CD4-positive, CD25-positive, alpha-beta regulatory T cell (primary cell): ENCODE measurements at places on chromosomes 3 and 15. TPM values are rescaled to one million over a fixed set of nuclear protein-coding genes. Genes with fewer than 3 reads are reported as not detected.

Gene MYO5C
- total RNA-seq, result 4.1 TPM

Gene COX5A
- 91.8 TPM for total RNA-seq

Gene C3orf22
- not detected for total RNA-seq

Gene ROPN1
- not detected for total RNA-seq

Gene SPATA12
- not detected for total RNA-seq

Gene GRIP2
- not detected for total RNA-seq

Gene EXD1
- total RNA-seq, result not detected

- no peak overlapping the region for H3K4me3 ChIP-seq
- H3K27ac ChIP-seq, result no peak overlapping the region
- no peak for DNase-seq
- no peaks in the 10 kb centered on the region for H3K27me3 ChIP-seq
- H3K36me3 ChIP-seq, result no peaks in the 10 kb centered on the region
- H3K4me1 ChIP-seq, result no peaks in the 10 kb centered on the region
These were observed 47.9 kb downstream of the ST3GAL6 start for GRCh38 chr3:98811048-98811447.

- no peaks in the 10 kb centered on the region for H3K36me3 ChIP-seq
- no peaks in the 10 kb centered on the region for H3K4me1 ChIP-seq
- no peak for DNase-seq
- H3K4me3 ChIP-seq, result no peak overlapping the region
- no peak overlapping the region for H3K27ac ChIP-seq
These were observed 217.1 kb downstream of the GBE1 start for GRCh38 chr3:81544385-81544784.

DNA sequence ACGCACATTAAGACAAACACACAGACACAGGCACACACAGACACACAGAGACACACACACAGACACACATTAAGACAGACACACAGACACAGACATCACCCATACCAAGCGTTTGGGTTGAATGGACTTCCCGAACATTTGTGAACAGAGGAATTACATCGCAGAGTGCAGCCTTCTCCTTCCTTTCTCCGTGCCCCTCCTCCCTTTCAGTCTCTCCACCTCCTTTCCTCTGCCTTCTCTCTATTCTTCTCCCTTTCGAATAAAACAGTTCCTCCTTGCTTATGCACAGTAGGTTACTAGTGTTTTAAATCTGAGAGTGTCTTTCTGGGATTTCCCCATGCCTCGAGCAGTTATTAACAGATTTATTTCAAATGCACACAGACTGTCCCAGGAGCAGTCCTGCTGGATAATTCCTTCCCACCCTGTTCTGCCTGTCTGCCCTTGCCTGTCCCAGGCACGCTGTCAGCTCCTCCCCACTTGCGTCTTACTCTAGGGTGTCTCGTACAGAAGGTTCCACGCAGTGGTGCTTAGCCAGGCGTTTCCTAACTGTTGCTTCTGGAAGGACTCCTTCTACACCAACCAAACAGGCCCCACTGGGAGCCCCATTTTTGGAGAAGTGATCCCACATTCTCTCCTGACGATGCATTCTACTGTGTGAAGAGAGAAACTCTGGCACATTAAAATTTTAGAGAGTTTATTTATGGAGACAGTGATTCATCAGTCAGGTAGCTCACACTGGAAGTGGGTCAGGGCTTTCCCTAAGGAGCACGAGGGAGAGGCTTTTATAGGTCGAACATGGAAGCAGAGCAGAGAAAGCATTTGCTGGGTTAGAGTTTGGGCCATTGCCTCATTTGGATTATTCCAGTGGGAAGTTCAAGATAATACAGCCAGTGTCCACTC is 163.8 kb downstream of the SV2B start:
- no peak overlapping the region for H3K4me3 ChIP-seq
- H3K4me1 ChIP-seq, result no peaks in the 10 kb centered on the region
- DNase-seq, result no peak
- H3K27ac ChIP-seq, result no peak overlapping the region
- peaks cover 9% of the 10 kb centered on the region for H3K27me3 ChIP-seq

- H3K27me3 ChIP-seq, result peaks cover 14% of the 10 kb centered on the region
- no peak overlapping the region for H3K4me3 ChIP-seq
- DNase-seq, result no peak
- no peaks in the 10 kb centered on the region for H3K4me1 ChIP-seq
These were observed 64.6 kb upstream of the GALNT15 start for GRCh38 chr3:16109929-16110328.

DNA sequence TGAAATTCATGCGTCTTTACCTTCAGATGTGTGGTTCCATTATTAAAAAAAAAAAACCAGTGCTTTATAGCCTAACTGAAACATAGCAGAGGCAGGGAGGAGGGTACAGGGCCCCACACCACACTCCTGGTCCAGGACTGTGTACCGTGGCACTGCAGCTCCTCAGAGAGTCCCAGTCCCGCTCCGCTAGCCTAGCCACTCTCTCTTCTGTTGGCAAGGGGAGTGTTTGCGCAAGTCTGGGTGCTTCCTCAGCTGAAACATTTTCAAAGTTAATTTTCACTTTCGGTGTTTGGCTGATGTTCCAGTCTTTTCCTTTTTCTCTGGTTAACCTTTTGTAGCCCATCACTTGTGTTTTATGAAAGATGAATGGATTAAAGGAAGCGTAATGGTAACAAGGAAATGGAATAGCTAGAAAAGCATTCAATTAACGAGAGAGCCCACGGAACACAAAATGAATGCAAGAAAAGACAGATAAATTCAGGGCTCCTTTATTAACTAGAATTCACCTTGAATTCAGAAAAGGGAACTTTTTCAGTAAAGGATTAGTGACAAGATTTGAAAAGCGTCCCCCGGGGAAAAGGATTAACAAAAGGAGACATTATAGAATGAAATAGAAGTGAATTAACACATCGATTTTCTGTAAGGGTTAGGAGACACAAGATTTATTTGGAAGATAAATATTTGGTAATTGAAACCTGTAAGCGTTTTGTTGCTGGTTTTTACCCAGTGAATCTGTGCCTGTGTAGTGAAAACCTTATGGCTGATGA is 177.0 kb downstream of the CACNA2D3 start:
- no peak for DNase-seq
- no peaks in the 10 kb centered on the region for H3K4me1 ChIP-seq
- H3K27me3 ChIP-seq, result no peaks in the 10 kb centered on the region
- H3K36me3 ChIP-seq, result no peaks in the 10 kb centered on the region

- H3K36me3 ChIP-seq, result no peaks in the 10 kb centered on the region
- H3K27ac ChIP-seq, result no peak overlapping the region
- DNase-seq, result no peak
These were observed 346.8 kb upstream of the ZNF717 start for GRCh38 chr3:76132154-76132470.

DNA sequence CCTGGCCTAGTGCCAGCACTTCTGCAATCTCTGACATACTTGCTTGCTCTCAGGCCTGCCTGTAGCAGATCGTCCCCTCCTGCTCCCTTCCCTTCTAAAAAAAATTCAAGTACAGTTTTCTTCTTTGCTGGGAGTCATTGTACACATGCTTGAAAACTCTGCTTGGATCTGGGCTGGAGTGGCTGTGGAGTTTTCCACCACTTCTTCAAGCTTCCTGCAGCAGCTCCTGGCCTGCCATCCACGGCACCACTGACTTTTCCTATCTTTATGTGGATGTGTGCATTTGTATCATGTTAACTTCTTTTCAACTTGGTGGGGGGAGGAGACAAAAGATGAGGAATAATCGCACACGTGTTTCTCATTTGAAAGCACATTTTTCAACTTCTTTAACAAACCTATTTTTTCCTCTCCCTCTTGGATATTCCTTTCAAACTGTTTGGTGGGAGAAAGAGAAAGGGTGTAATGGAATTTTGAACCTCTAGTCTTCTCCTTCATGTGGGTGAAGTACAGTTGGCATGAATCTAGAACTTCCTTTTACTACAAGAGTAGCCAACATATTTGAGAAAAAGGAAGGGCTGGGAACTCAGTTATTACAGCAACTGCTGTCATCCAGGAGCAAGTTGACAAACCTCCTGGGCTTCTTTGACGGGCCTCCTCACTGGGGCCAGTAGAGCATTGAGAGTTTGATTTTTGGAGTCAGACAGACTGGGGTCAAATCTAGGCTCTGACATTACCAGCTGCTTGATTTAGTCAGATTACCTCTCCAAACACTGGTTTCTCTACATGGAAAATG is 61.2 kb upstream of the LRTM1 start:
- H3K4me3 ChIP-seq, result no peak overlapping the region
- no peak overlapping the region for H3K27ac ChIP-seq
- no peak for DNase-seq
- H3K36me3 ChIP-seq, result no peaks in the 10 kb centered on the region
- no peaks in the 10 kb centered on the region for H3K4me1 ChIP-seq
- no peaks in the 10 kb centered on the region for H3K27me3 ChIP-seq

GRCh38 chr15:39976291-39977274 is 42.7 kb downstream of the EIF2AK4 start:
- H3K27ac ChIP-seq, result no peak overlapping the region
- no peaks in the 10 kb centered on the region for H3K4me1 ChIP-seq
- H3K36me3 ChIP-seq, result peaks cover 8% of the 10 kb centered on the region
- no peaks in the 10 kb centered on the region for H3K27me3 ChIP-seq
- no peak overlapping the region for H3K4me3 ChIP-seq
- no peak for DNase-seq

DNA sequence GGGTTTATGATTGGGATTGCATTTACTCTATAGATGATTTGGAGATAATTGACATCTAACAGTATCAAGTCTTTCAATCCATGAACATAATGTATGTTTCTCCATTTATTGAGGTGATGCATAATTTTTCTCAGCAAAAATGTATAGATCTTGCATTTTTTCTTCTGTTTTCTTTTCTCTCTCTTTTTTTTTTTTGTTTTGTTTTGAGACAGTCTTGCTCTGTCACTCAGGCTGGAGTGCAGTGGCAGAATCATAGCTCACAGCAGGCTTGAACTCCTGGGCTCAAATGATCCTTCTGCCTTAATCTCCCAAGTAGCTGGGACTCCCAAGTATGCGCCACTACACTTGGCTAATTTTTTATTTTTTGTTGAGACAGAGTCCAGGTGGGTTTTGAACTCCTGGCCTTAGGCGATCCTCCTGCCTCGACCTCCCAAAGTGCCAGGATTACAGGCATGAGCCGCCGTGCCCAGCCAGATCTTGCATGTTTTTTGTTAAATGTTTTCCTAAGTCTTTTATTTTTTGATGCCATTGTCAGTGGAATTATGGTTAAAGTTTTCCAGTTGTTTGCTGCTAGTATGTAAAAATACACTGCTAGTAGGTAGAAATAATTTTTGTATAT is 3.1 kb downstream of the LMLN start:
- H3K4me1 ChIP-seq, result peaks cover 34% of the 10 kb centered on the region
- DNase-seq, result no peak
- H3K36me3 ChIP-seq, result no peaks in the 10 kb centered on the region
- H3K27ac ChIP-seq, result no peak overlapping the region
- H3K27me3 ChIP-seq, result no peaks in the 10 kb centered on the region

DNA sequence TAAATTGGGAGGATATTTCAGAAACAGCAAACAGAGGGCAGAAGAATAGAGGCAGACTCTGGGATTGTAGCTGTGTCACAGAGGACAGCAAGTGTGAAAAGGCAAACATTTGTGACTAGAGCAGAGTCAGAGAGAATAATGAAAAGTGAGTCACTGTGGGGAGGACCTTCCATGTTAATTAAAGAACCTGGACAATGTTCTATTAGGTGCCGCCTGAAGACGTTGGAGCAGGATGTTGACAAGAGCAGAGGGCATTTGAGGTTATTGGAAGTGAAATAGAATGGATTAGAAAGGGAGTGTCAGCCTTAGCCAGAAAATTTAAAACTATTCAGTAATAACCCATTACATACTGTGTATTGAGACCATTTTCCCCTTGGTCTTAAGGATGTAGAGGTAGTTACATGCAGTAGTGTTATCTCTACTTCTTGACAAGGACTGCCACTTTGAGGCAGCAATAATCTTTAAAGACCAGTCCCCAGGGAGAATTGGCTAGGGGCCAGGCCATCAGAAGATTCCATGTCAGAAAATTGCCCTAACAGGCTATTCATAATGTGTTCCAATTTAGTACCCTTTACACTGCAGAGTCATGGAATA is 5.8 kb downstream of the ACKR2 start:
- H3K4me3 ChIP-seq, result no peak overlapping the region
- H3K27ac ChIP-seq, result no peak overlapping the region
- H3K36me3 ChIP-seq, result no peaks in the 10 kb centered on the region
- peaks cover 4% of the 10 kb centered on the region for H3K27me3 ChIP-seq
- DNase-seq, result no peak
- H3K4me1 ChIP-seq, result no peaks in the 10 kb centered on the region

- H3K4me3 ChIP-seq, result no peak overlapping the region
- DNase-seq, result no peak
- H3K4me1 ChIP-seq, result no peaks in the 10 kb centered on the region
- peaks cover 65% of the 10 kb centered on the region for H3K36me3 ChIP-seq
- no peaks in the 10 kb centered on the region for H3K27me3 ChIP-seq
- H3K27ac ChIP-seq, result no peak overlapping the region
These were observed 42.0 kb downstream of the PML start for GRCh38 chr15:74036271-74037170.

DNA sequence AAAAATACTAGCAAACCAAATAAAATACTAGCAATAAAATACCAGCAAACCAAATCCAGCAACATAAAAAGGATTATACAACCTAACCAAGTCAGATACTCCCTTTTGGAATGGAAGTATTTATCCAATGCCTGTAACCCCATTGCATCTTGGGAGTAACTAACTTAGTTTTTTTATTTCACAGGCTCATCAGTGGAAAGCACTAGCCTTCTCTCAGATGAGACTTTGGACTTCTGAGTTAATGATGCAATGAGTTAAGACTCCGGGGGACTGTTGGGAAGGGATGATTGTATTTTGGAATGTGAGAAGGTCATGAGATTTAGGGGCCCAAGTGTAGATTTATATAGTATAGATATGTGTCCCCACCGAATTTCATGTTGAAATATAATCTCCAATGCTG is 41.2 kb downstream of the POLQ start:
- H3K4me3 ChIP-seq, result no peak overlapping the region
- no peak overlapping the region for H3K27ac ChIP-seq
- H3K36me3 ChIP-seq, result no peaks in the 10 kb centered on the region
- no peak for DNase-seq

DNA sequence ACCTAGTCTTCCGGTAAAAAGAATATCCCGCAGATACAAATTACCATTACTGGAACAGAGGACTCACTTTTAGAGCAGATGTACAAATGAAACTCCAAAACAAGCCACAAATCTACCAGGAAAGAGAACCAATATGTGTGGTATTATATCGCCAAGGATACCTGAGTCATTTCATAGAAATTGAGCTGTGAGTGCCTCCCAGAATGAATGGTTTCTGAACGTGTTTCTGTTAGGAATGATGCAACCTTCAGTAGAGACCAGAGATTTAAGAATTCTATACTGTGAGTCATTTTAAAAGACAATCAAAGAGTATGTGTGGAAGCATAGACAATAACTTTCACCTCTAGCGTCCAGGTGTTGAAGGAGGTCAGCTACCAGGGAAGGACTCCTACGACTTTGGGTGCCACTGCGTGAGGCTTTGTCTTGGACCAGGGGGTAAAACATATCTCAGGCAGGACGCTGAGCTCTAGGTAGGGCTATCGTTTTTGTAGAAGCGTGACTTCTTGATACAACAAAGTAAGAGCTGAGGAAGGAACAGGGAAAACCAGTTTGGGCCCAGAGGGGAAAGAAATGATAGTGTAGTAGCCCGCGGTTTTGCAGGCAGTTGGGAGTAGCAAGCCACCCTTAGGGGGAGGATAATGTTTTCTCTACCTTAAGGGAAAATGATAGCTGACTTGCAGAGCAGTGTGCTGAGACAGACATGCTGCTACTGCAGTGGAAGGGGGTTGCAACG is 210.4 kb downstream of the TP63 start:
- no peak overlapping the region for H3K4me3 ChIP-seq
- H3K27ac ChIP-seq, result no peak overlapping the region
- peaks cover 2% of the 10 kb centered on the region for H3K27me3 ChIP-seq
- no peak for DNase-seq

- no peaks in the 10 kb centered on the region for H3K4me1 ChIP-seq
- H3K27ac ChIP-seq, result no peak overlapping the region
- H3K4me3 ChIP-seq, result no peak overlapping the region
- no peaks in the 10 kb centered on the region for H3K36me3 ChIP-seq
These were observed 289.5 kb downstream of the NEK10 start for GRCh38 chr3:27079427-27080257.
